Stimulated activated CD4-positive, alpha-beta T cell treated with anti-CD3 and anti-CD28 coated beads, Interleukin-1b, Interleukin-23, amount 100 ng/mL, for 48 hours (primary cell): ENCODE measurements at places on chromosomes 7 and 10.

- DNase-seq, result no peak
These were observed 202.1 kb upstream of the AKR1E2 start for GRCh38 chr10:4623757-4624420.

DNA sequence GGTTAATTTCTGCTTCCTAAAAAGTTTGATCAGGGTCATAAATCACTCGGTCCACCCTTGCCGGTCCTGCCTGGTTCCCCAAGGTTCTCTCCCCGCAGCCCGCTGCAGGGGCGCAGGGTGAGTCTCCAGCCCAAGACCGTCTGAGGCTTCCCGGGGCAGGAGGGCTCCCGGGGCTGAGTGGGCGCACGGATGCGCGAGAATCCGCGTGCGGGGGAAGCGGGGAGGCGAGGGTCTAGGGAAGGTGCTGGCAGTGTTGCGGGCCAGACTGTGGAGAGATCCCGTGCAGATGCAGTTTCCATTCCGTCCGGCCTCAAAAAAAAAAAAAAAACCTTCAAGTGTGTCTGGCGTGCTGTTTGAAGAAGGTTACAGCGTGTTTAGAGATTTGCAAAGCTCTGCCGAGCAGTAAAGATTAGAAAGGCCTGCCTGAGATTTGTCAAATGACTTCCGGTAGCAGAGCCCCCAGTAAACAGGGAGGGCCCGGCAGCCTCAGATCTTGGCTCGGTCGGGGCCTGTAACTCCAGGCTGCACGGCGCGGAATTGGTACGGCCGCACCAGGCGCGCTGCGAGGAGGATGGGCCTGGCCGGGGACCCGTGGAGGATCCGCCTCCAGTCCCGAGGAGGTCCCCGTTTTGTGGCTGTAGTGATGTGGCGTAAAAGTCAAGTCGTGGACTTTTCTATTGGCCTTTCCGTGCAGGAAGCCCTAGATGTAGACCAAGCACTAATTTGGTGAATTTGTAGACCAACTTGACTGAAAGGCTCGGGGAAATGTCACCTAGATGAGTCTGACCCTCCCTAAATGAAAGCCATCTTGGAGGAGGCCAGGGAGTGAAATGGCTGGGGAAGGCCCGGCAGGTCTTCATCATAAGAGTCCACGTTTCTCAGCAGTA is 293.2 kb upstream of the NFE2L3 start:
- DNase-seq, result no peak

- no peak for DNase-seq
These were observed 7.2 kb downstream of the TNPO3 start for GRCh38 chr7:129047761-129048160.

DNA sequence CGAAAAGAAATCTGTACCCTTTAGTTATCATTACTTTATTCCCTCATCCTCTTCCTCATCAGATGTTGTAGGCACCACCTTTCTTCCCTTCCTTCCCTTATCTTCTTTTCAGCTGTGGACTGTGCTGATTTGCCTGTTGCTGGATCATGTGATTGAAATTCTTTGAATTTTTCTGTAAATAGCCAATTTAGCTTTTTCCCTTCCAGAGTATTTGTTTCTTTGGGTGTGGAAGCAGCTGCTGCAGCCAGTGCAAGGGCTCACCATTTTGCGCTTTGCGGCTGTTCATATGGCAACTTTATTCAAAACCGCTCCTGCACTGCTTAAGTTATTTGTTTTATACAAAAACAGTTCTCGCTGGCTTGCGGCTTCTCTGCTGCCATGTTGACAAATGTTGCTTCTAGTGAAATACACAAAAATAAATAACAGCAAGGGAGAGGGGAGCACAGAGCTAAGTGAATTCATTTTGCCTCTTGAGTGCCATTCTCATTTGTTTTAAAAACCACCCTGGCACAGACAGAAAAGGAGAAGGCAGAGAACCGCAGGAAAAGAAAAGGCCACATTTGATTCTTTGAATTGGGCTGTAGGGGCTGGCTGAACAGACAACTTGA is 151.2 kb downstream of the AUTS2 start:
- DNase-seq, result no peak

GRCh38 chr10:13018171-13018570 is 16.7 kb upstream of the CCDC3 start:
- DNase-seq, result no peak

DNA sequence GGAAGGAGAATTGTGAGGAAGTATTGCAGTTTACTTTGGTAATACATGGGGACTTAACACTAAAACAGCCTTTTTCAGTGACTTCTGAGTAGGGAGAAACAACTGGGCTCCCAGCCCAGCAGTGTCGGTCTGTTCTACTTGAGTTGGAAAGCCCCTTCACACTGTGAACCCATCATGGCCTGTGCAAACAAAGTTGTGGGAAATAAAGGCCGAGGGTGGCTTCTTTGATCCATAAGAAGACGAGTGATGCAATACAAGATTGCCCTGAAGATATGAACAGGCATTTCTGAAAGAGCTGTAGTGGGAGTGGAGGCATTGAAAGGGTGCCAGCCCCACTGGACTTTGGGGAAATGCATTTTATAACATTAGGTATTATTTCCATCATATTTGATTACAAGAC is 28.3 kb downstream of the C10orf120 start:
- DNase-seq, result no peak

DNA sequence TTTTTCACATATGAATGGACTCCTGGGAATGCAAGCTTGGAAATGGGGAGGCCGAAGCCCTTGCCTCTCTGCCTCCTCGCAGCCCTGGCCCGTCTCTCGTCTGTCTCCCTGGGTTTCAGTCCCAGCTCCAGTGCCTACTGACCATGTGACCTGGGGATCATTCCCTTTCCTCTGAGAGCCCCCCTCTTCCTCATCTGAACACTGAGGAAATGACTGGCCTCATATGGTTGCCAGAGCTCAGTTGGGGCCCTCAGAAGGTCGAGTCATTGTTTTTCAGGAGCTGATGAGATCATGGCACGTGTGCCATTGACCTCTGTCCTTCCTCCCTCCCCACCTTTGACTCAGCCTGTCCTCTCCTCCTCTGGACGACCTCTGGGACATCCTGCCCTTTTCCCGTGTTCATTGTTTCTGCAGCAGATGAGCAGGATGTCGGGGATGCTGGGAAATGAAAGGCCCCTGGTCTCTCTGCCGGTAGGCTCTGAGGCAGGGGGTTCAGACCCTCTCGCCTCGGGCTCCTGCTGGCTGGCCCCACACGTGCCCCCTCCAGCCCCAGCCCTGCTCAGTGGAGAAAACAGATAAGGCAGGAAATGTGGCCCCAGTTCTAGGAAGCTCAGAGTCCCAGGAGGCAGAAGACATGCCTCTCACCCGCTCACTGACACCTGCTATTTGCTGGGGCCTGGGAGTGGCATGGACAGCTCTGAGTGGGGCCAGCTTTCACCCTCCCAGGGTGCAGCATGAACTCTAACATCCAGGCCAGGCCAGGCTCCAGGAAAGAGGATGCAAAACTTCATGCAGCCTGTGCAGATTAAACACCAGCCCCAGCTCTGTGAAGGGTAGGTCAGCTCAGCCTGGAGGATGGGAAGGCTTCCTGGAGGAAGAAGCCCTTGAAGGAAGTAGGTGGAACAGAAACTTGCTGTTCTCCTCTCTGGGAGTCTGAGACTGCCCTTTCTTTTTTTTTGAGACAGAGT is 8.3 kb upstream of the PPP1R35 start:
- no peak for DNase-seq

DNA sequence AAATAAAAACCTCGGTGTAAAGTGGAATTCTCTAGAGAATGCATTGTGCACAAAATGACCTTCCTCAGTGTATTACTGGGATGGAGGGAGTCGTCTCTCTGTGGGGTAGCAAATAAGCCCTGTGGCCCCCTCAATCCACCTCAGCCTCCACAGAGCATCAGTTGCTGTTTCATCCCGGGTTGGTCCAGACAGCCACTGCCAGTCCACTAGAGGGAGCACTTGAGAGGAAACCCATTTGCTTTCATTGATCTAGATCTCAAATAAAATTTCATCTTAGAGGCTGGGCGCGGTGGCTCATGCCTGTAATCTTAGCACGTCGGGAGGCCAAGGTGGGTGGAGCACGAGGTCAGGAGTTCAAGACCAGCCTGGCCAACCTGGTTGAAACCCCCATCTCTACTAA is 1128.7 kb downstream of the CNTNAP2 start:
- peak; percentile 21 for DNase-seq

GRCh38 chr10:89904755-89905154 is 203.4 kb downstream of the KIF20B start:
- peak; percentile 21 for DNase-seq

DNA sequence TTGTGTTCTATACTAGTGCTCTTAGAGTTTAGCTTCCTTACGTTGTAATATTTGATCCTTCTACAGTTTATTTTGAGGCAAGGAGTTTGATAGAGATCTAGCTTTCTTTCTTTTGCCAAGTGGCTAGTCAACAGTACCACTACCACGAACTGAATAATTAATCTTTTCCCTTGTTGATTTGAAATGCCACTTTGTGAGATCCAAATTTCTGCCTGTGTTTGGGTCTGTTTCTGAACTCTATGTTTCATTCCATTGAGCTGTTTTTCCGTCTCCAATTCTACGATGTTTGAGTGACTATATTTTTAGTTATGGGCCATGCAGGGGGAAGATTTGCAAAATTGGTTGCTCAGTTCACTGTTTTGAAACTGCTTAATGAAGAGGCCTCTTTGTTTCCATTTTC is 134.7 kb downstream of the KIAA1217 start:
- no peak for DNase-seq

DNA sequence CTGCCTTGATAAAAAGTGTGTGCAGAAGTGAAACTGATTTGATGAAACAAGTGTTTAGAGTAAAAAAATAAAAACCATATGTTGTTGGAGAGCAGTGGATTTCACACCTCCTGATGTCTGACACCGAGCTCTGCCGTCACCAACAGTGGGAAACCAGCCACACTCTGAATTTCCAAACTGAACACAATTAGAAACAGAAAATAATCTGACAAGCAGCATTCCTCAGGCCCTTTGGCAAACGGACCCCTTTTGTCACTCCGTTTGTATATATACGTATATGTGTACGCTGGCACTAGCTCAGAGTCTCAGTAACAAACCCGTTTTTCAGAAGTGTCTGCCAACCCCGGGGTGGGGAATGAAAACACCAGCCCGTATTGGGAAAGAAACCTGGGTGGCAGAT is 32.4 kb downstream of the TACC2 start:
- no peak for DNase-seq

GRCh38 chr10:33493978-33494377 is 159.5 kb upstream of the NRP1 start:
- DNase-seq, result no peak

- DNase-seq, result no peak
These were observed 15.3 kb downstream of the WNT16 start for GRCh38 chr7:121344093-121344492.

- DNase-seq, result no peak
These were observed 9.7 kb downstream of the MXI1 start for GRCh38 chr10:110216942-110217661.

DNA sequence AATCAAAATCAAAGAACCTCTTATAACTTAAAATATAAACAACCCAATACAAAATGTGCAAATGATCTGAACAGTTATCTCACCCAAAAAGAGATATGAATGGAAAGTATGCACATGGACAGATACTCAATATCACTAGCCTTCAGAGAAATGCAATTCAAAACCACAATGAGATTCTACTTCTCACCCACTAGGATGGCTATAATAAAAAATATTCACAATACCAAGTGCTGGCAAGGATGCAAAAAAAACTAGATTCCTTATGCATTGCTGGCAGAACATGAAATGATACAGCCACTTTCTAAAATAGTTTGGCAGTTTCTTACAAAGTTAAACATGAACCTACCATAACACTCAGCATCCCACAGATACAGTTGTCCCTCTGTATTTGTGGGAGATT is 130.1 kb upstream of the LRRN3 start:
- no peak for DNase-seq

DNA sequence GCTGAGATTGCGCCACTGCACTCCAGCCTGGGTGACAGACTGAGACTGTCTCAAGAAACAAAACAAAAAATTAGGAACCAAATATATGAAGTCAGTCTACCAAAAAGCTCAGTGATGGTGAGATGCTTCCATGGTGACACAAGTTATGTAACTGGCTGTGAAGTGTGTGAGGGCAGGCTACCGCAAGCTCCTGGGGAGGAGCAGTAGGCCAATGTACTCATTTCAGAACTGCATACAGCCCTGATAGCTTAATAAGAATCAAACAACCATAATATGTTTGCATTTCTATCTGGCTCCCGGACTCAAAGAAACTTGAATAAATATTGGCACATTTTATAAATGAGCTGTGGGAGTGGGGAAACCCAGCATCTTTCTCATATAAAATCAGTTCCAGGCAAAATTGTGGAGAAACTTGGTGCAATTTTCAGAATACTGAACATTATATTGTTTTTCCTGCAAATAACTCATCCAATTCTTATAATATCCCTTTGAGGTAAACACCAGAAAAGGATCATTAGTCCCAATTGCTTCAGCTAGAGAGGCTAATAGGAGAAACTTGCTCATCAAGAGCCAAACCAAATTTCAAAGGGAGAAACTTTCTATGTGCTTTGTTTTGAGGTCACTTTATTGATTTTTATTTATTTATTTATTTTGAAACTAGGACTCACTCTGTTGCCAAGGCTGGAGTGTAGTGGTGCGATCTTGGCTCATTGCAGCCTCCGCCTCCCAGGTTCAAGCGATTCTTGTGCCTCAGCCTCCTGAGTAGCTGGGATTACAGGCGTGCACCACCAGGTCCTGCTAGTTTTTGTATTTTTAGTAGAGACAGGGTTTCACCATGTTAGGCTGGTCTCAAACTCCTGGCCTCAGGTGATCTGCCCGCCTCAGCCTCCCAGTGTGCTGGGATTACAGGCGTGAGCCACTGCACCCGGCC is 127.0 kb downstream of the SORCS1 start:
- DNase-seq, result no peak
